ENCODE measurements at places on chromosomes 5 and 9. TPM values are rescaled to one million over a fixed set of nuclear protein-coding genes. Genes with fewer than 3 reads are reported as not detected.

DNA sequence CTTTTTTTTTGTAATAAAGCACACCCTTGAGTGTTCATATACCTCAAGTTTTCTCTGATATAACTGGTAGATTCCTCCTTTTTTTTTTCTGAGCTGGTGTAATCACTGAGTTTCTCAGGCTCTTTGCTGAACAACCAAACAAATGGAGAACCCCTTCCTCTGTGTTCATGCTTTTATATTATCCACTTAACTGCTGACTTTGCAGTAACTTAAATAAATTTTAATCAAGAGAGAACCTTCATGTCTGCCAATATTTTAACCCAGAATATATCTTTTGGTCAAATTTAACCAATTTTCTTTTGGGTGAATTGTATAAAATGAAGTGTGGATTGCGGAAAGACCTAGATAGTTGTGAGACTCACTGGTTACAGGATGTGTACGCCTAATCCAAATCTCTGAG, 833.0 kb upstream of the COX7C start:
- no peak for DNase-seq

DNA sequence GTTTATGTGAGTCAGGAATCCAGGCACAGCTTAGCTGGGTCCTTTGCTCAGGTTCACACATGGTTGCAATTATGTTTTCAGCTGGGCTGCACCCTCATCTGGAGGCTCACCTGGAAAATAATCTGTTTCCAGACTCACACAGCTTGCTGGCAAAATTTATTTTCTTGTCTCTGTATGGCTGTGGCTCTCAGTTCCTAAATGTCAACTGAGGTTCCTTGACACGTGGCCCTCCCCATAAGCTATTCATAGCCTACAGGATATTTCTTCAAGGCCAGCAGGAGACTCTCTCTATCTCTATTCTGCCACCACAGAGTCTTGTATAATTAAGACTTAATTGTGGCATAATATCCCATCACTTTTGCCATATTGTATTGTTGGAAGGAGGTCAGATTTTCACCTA, 732.0 kb downstream of the CDH18 start:
- no peak for DNase-seq

DNA sequence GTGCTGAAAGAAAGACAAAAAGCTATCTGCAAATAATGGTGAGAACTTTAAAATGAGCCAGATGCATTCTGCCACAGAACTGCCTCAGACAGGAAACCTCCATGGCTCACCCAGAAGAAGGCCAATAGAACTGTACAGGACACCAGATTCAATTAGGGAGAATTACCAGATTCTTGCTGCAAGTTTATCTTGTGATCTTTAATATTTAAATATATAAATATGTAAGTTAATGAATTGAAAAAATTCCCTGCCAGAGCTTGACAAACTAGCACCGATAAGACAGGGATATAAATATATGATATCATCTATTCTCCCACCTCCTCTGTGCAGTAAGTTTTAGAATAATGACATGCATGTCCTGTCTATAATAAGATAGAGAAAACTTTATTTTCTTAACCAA, 252.8 kb downstream of the PLK2 start:
- DNase-seq = no peak

DNA sequence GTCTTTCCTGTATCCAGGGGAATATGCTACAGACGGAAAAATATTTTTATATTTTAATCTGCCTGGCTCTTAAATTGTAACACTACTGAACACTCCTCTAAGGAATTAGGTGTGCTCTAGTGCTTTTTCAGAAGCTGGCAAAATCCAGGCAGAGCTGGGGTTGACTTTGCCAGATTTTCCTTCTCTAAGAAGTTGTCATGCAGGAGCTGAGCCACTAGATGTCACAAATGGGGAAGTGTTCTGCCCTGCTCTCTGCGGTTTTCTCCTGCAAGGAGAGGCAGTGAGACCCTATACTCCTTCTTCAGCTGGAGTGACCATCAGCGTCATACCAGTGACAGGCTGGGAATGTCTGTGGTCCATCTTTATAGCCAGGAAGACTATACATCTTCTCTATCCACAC, 112.5 kb downstream of the HAPLN1 start:
- no peak for DNase-seq

NSD1 gene
- 79.9 TPM for total RNA-seq

SPATA31E1 gene
- total RNA-seq = not detected
